Posterior cingulate gyrus (tissue), 11 donors: ENCODE measurements at places on chromosomes 12 and 14.

GRCh38 chr12:48029491-48030172 is 25.4 kb upstream of the COL2A1 start:
- DNase-seq = no peak

- DNase-seq = no peak
Observed at GRCh38 chr12:116628989-116629388, 69.8 kb downstream of the MAP1LC3B2 start.

GRCh38 chr12:76409074-76409473 is 60.9 kb upstream of the BBS10 start:
- DNase-seq = no peak

DNA sequence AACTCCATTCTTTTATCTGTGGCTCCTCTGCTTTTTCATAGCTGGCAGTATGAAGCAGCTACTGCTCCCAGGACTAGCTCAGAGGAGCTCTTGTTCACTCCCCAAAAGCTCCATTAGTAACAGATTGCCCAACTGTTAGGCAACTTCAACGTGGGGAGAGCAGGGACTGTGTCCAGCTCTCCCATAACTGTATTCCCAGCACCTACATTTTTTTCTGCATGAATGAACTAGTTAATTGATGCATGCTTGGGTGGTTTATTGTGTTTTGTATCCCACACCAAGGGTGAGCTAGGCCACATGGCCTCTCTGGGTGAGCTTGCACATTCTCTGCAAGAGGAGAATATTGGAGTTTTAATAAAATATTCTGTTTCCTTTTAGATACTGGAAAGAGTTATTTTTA is 15.2 kb downstream of the STON2 start:
- DNase-seq = no peak
